ENCODE measurements at places on chromosomes 7 and 10.

DNA sequence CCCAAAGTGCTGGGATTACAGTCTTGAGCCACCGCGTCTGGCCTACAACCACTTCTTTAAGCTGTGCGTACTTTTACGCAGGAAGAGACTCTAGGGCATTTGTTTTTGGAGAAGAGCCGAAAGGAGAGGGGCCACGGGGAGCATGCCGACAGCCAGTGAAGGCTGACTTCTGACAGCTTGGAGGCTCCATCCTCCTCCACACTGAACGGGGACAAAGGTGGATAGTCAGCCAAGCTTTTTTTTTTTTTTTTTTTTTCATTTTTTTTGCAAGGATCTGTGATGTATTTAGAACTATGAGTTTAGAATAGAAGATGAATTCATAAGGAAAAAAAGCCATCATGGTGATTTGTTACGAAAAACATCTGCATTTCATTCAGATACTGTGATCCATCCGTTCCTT is 221.7 kb downstream of the ARHGAP21 start:
- no peak for DNase-seq

DNA sequence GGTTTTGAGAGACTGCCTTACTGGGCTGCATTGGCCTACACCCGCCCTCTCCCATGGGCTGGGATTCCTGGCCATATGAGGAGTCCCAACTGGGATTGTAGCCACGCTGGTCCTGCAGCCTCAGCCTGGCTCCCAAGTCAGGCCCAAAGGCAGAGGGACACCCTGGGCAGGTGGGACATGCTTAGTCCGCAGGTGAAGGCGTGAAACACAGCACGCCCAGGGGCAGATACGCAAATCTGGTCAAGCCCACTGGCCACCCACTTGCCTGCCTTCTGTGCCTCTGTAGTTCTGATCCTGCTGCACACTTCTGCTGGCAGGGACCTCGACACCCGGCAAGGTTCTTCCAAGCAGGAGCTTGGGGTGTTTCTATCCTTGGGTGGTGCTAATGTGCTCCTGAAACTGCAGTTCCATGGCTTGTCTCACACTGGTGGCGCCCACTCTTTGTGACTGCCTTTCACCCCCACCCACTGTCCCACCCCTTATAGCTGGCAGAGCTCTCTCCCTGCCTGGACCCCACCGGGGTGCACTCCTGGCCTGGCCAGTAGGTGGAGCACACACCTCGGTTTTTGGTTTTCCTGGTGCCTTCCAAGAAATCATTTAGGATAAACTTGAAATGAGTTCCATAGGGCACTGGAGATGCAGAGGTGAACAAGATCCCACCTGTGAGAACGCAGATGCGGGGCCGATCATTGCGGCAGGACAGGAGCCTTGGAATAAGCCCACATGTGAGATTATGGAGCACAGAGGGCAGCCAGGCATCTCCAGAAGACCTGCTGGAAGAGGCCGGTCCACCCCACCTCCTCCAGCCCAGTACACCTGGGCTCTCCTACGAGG is 47.9 kb downstream of the MKI67 start:
- DNase-seq: no peak

GRCh38 chr7:106010331-106010730 is 47.3 kb downstream of the CDHR3 start:
- no peak for DNase-seq

DNA sequence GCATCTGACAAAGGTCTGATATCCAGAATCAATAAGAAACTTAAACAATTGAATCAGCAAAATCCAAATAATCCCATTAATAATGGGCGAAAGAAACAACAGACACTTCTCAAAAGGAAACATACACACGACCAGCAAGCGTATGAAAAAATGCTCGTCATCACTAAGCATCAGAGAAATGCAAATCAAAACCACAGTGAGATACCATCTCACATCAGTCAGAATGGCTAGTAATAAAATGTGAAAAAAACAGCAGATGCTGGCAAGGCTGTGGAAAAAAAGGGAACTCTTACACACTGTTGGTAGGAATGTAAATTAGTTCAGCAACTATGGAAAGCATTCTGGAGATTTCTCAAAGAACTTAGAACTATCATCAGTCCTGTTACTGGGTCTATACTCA is 496.7 kb downstream of the SH2D4B start:
- DNase-seq: no peak

- DNase-seq: no peak
Observed at GRCh38 chr7:17696422-17696821, 243.9 kb downstream of the SNX13 start.

DNA sequence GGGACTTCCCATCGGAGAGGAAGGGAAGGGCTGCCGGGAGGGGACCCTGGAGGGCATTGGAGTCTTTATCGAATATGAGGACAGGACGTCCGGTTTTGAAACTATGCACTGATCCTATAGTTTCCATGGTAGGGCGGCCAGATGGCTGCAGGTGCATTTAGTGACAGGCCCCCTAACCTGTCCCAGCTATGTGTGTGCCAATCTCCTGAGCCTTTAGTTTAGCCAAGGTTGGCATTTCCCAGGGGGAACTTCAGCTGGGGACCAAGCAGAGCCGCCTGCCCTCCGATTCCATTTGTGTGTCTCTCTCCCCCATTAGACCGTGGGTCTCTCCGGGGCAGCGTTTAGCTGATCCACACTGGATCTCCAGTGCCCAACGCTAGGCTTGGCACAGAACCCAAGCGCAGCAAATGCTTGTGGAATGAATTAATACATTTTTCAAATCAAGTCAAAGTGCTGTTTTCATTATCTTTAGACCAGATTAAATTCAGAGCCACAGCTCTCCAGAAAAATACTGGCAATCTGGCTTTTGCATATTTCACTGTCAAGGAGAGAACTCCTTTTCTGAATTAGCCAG is 19.9 kb downstream of the TMEM270 start:
- no peak for DNase-seq

DNA sequence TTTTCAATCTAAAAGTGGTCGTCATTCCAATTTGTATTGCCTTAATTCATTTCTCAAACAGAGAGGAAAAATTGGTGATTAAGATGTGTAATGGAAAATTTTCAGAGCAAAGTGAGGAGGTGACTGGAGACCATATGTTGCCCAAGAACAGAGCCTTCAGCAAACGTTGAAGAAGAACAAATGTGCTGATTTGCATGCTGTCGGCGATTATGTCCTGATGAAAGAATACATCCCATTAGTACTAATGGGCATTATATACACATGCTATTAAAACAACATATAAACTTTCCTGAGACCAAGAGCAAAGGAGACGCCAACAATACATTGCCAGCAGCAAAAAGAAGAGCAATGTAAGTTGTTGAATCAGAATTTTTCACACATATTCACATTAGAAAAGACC is 100.0 kb upstream of the ARID5B start:
- no peak for DNase-seq

All from stimulated activated CD8-positive, alpha-beta memory T cell treated with anti-CD3 and anti-CD28 coated beads, Interleukin-4, amount 100 ng/mL, for 1 hour (primary cell).